HEK293T (cell line): ENCODE measurements at places on chromosomes 3 and 15.
A peak's percentile ranks its signal among the peaks of the same experiment; 100 is the strongest.

DNA sequence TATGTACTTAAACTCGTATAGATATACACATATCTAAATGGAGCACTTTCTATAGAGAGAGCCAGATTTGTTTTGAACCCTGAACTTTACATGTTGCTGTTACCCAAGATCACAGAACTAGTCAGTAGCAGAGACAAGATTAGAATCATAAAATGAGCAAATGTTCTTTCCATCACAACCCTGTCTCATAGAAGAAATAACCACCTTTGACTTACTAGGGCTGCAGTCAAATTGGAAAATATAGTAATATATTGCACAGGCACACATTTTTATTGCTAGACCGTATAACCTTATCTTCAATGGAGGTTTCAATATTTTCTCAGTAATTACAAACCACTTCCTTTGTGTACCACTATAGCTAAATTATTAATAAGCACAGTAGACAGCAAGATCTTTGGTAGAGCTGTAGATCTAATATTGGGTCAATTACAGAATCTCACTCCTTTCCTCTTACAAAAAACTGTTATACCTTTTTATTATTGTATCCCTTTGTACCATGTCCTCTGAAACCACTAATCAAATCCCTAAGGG lies 41.5 kb upstream of the TBL1XR1 start:
- no peak for DNase-seq

DNA sequence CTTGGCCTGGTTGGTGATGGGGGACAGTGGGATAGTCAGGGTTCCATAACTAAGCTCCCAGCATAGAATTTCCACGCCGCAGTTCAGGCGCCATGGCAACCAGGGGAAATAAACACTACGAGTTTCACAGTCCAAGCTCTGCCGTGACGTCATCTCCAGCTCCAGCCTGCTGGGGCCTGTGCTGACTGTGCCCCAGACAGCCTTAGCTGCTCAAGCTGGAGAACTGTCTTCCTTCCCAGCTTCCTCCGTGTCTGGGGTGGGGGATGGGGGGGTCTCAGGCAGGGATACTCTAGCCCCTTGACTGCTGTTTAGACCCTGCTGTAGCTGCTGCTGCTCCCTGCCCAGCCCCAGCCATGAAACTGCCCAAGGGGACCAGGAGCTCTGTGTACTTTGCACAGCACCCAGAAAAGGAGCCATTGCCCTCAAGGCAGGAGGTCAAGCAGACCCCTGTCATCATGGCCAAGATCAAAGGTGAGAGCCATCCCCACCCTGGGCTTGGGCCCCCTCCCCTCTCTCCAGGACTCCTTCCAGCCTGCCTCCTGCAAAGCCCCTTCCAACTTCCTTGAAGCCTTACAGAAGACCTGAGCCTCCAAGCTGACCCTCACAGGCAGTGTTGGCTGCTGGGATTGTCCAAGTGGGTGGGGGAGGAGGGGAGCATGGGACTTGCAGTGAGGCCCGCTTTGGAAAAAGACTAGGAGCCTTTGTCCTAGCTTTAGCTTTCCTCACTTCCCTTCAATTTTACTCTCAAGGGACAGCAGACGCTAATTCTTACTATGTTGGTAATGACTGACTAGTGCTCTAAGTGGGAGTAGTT lies 11.4 kb upstream of the CSPG4 start:
- DNase-seq, result peak; percentile 83

GRCh38 chr3:45120359-45121158 lies 25.6 kb downstream of the CDCP1 start:
- DNase-seq, result no peak

GRCh38 chr15:90987561-90988141 lies 6.7 kb downstream of the PRC1 start:
- no peak for DNase-seq
